ENCODE measurements at places on chromosomes 1 and 21.

DNA sequence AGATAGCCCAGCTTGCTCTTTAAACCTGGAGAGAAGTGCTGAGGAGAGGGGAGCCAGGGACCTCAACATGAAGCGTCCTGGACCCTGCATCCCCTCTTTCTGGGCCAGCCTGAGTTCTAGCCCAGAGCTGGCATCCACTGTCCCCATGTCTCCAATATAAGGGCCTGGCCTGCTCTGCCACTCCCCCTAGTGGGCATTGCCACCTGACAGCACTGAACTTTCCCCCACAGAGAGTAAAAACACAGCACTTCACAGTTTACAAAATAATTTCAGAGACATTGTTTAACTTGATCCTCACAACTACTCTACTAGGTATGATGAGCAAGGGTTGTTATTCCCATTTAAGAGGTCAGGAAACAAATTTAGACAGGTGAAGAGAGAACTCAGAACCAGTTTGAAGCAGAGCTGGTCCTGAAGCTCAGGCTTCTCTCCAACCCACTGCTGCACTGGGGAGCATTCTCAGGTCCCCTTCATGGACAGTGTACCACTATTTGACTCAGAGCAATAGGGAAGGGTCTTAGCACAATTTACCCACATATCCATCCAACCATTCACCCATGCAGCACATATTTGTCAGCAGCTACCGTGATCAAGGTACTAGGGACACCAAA lies 151.2 kb downstream of the DMRTA2 start:
- DNase-seq, result peak; percentile 58

GRCh38 chr1:185401019-185401418 lies 84.0 kb upstream of the IVNS1ABP start:
- no peak for DNase-seq

DNA sequence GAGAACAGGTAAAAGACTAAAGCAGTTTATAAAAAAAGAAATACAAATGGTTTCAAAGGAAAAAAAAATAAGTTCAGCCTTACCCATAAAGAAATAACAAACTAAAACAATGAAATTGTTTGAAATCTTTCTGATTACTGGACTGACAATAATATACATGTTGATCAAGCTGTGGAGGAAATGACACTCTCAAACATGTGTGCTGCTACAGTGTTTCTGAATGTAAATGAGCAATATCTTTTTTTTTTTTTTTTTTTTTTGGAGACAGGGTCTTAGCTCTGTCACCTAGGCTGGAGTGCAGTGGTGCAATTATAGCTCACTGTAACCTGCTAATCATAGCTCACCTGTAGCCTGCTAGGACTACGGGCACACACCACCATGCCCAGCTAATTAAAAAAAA lies 6.5 kb downstream of the EPS15 start:
- DNase-seq, result no peak

DNA sequence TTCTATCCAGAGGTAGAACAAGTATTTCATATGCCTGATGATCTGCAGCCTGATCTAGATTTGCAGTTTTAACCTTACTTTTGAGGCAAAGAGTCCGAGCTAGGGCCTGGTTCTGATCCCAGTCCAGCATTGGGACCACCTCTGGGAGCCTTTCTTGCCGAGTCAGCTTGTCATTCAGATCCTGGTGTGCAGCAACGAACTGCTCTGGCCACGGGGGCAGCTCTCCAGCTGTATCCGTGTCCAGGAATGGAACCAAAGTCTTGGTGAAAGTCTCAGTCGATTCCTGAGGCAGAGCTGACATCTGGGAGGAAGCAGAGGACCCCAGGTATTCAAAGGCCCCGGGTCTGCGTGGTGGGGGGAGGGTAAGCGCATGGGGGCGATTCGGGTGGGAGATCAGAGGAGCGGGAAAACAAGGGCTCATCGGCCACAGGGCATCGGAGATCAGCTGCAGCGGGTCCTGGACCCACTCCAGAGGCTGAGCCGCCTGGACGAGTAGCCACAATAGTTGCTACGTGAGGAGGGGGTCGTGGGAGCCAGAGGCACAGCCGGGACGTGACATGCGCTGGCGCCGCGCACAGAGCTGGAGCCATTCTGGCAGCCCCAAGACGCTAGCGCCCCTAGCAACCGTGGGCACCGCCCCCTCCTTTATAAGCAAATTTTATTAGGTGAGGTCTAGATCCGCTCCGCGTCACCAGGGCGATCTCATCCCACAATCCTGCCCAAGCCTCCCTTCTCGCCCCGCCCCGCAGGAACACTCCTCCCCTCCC lies 32.4 kb upstream of the BSDC1 start:
- DNase-seq, result peak; percentile 19

GRCh38 chr1:3539707-3540425 lies 71.4 kb downstream of the MEGF6 start:
- DNase-seq, result no peak

GRCh38 chr1:246293366-246294121 lies 213.5 kb downstream of the SMYD3 start:
- DNase-seq, result no peak

GRCh38 chr1:64581135-64581842 lies 111.4 kb downstream of the CACHD1 start:
- DNase-seq, result no peak

DNA sequence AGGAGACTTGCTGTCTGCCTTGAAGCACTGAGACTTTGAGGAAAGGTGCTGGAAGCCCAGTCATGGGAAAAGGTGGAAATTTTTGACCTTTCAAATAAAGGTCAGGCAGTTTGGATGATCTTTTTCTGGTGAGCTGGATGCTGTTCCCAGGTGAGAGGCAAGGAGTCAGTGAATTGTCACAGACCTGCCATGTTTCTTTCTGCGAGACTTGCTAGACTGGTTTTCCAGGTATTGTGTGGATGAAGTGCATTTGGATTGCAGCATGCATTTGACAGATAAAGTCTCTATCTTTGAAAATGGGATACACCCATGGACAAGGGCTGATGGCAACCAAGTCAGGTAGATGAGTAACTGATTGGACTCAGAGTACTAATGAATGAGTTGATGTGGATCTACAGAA lies 65.7 kb upstream of the NHLH2 start:
- no peak for DNase-seq

DNA sequence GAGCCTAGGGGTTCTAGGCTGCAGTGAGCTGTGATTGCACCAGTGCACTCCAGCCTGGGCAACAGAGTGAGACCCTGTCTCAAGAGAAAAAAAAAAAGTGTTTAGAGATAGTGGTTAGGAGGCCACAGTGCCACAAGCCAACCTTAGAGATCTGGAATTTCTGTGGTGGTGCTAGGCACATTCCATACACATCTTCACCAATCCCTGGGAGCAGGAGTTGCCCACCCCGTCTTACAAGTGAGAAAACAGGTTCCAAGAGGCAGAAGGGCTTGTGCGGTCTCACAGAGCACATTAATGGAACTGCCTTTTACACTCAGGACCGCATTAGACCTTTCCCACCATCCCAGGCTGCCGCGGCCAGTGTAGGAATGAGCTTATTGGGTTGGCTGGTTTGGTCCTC lies 93.2 kb downstream of the EPHB2 start:
- no peak for DNase-seq

- DNase-seq, result no peak
These were observed 159.1 kb downstream of the CHRM3 start for GRCh38 chr1:239545466-239545865.

DNA sequence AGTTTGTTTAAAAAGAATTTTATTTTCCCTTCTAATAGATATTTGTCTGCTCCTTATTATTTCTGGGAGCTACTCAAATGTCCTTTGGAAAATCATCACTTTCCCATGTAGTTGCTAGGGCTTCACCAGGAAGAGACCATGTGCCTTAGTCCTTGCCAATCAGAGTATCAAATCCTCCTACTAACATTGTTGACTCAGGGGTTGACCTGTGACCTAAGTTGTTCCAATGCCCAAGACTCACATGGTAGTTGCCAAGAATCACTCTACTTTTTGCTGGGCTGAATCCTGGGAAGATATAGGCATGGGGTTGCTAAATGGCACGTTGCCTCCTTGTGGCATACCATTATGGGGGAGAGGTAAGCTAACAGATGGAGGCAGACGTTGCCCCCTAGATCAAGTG lies 58.2 kb upstream of the FOXD3 start:
- DNase-seq, result no peak

DNA sequence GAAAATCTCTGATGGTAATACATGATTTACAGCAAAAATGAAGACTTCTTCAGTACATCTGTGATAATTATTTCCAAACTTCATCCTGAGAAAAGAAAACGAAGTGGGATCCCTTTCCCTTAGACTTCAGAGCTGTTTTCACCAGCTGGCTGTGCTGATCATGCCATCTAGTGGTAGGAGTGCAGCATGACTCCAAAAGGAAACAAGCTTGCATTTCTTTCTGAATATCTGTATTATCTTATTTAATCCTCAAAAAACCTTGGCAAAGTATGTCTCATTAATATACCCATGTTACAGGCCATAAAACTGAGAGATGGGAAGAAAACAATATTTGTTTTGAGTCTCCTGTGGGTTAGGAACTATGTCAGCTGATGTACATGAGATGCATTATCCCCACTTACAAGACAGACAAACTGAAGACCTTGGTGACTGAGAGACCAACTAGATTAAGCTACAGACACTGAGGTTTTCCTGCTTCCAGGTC lies 9.8 kb upstream of the GJA8 start:
- DNase-seq, result peak; percentile 41

DNA sequence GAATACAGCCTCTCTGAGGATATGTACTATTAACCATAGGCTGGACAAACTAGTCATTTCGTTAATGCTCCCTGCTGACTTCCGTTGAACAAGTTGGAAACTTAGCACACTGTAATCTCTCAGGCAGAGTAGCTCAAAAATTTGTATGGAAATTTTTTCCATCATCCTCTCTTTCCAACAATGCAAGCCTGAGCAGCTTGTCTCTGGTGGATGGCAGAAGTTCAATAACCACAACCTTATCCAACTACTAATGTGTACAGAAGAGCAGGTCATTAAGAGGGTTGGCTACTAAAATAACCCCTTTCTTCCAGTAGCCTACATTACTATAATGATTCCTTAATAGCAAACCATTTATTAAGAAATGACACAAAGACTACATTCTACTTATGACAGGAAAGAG lies 262.3 kb downstream of the NFIA start:
- DNase-seq, result no peak

- no peak for DNase-seq
These were observed 129.8 kb downstream of the CNIH3 start for GRCh38 chr1:224745924-224746323.

DNA sequence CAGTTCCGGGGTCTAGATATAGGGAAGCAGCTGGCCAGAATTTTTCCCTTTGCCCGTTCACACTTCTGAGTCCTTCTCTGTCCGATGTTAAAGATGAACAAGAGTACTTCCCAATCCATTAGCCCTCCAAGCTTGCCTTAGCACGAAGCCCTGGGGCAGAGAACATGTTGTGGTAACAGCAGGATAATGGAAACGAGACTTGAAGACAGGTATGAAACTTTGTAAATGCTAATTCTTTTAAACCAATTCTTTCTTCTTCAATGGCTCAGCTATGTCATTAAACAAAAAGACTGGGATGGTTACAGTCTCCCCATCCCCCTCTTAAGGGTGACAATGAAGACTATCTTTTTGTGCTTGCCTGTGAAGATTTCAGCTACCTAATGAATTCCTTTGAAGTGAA lies 218.5 kb downstream of the PLA2G4A start:
- no peak for DNase-seq

DNA sequence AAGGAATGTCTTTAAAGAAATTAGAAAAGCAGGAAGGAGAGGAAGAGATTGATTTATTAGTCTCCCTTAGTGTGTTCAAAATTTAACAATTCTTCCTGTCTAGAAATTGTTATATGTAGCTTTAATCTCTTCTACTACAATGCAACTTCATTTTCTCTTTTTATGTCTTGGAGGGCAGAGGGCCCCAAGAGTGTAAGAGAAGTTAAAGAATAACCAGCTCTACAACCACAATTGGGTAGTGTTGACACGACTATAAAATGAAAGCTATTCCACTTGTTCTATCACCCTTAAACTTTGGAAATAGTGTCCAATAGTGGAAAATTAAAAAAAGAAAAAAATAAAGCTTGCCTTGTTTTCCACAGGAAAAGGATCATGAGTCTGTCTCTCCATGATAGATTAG lies 82.6 kb upstream of the DPYD start:
- DNase-seq, result no peak

DNA sequence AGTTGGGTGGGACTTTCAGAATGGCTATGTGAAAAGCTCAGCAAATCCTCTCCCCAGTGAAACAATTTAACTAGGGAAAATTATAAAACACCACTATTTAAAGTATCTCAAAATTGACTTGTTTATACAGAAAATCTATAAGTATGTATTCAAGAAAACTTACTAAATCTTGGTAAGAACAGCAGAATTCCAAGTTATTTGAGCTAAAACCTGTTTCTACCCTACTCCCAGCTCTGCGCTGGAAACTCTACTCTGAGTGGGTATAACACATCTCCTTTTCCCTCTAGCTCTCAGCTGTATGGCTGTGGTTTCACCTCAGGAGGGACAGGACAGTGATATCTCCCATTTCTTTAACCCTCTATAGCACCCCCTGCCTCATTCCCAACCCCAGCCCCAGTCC lies 295.2 kb upstream of the POGK start:
- no peak for DNase-seq

DNA sequence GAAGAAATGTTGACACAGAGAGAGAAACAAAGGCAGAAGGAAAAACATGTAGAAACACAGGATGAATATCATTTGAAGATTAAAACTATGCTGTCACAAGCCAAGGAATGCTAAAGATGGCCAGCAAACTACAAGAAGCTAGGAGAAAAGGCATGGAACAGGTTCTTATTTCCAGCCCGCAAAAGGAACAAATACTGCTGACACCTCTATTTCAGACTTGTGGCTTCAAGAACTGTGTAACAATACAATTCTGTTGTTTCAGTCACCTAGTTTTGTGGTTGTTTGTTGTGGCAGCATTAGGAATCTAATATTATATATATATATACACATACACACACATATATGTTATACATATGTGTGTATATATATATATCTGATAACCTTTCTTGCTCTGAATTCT lies 1543.9 kb downstream of the KCNT2 start:
- DNase-seq, result no peak

- DNase-seq, result no peak
These were observed 63.8 kb downstream of the ARHGEF16 start for GRCh38 chr1:3518256-3518655.

- DNase-seq, result no peak
These were observed 229.7 kb upstream of the CACYBP start for GRCh38 chr1:174769961-174770549.

DNA sequence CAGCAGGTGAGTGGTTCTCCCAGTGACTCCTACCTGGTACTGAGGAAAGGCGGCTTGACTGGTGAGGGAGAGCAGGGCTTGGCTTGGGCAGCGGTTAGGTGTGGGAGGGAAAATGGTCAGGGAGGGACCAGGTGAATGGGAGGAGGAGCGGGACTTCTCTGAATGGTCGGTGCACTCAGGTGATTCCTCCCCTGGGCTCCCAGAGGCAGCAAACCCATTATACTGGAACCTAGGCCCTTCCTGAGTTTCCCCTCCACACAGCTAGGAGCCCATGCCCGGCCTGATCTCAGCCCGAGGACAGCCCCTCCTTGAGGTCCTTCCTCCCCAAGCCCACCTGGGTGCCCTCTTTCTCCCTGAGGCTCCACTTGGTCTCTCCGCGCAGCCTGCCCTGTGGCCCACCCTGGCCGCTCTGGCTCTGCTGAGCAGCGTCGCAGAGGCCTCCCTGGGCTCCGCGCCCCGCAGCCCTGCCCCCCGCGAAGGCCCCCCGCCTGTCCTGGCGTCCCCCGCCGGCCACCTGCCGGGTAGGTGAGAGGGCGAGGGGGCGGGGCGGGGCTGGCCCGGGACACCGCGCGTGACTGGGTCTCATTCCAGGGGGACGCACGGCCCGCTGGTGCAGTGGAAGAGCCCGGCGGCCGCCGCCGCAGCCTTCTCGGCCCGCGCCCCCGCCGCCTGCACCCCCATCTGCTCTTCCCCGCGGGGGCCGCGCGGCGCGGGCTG lies 2.3 kb downstream of the ARTN start:
- DNase-seq, result peak; percentile 87

- DNase-seq, result no peak
These were observed 126.6 kb downstream of the ACTL8 start for GRCh38 chr1:17881761-17882160.

Data from body of pancreas (tissue), 4 donors.